ENCODE measurements at places on chromosomes 2 and 18.

GRCh38 chr18:72544092-72544886 lies at the start of gene CBLN2:
Gene CBLN2, minus strand, starts transcription at chr18:72544342. Its CDS starts 2,182 bp downstream, at chr18:72542160.
- no peak within 1 kb of the TSS for H3K4me3 ChIP-seq
- DNase-seq, result peak; percentile 72
- H3K4me1 ChIP-seq, result no peaks in the 10 kb centered on the region

- H3K4me1 ChIP-seq, result no peaks in the 10 kb centered on the region
- no peak overlapping the region for H3K27ac ChIP-seq
- DNase-seq, result no peak
- no peaks in the 10 kb centered on the region for H3K27me3 ChIP-seq
Measured at GRCh38 chr2:230060672-230061293, 7.9 kb downstream of the SLC16A14 start.

GRCh38 chr18:23243178-23243577 lies 107.9 kb downstream of the CABLES1 start:
- no peak overlapping the region for H3K27ac ChIP-seq
- H3K36me3 ChIP-seq, result no peaks in the 10 kb centered on the region
- no peak overlapping the region for H3K4me3 ChIP-seq

- no peaks in the 10 kb centered on the region for H3K4me1 ChIP-seq
- H3K36me3 ChIP-seq, result no peaks in the 10 kb centered on the region
- H3K4me3 ChIP-seq, result no peak overlapping the region
- DNase-seq, result peak; percentile 68
Measured at GRCh38 chr2:100262555-100263320, 59.6 kb downstream of the LONRF2 start.

GRCh38 chr2:225337183-225337582 lies 62.3 kb upstream of the NYAP2 start:
- peaks cover 2% of the 10 kb centered on the region for H3K4me1 ChIP-seq
- no peak overlapping the region for H3K4me3 ChIP-seq
- no peaks in the 10 kb centered on the region for H3K27me3 ChIP-seq
- no peak overlapping the region for H3K27ac ChIP-seq
- no peaks in the 10 kb centered on the region for H3K36me3 ChIP-seq
- peak; percentile 24 for DNase-seq

- H3K4me3 ChIP-seq, result no peak overlapping the region
- H3K36me3 ChIP-seq, result no peaks in the 10 kb centered on the region
- H3K4me1 ChIP-seq, result peaks cover 2% of the 10 kb centered on the region
- DNase-seq, result no peak
Measured at GRCh38 chr18:7164323-7165004, 46.9 kb upstream of the LAMA1 start.
